Mucosa of gallbladder (tissue), 1 donor: ENCODE measurements at places on chromosomes 5 and 9. TPM values are rescaled to one million over a fixed set of nuclear protein-coding genes. Genes with fewer than 3 reads are reported as not detected.

GRCh38 chr5:176628406-176629228, 1.7 kb downstream of the SNCB start:
- no peak for DNase-seq

DNA sequence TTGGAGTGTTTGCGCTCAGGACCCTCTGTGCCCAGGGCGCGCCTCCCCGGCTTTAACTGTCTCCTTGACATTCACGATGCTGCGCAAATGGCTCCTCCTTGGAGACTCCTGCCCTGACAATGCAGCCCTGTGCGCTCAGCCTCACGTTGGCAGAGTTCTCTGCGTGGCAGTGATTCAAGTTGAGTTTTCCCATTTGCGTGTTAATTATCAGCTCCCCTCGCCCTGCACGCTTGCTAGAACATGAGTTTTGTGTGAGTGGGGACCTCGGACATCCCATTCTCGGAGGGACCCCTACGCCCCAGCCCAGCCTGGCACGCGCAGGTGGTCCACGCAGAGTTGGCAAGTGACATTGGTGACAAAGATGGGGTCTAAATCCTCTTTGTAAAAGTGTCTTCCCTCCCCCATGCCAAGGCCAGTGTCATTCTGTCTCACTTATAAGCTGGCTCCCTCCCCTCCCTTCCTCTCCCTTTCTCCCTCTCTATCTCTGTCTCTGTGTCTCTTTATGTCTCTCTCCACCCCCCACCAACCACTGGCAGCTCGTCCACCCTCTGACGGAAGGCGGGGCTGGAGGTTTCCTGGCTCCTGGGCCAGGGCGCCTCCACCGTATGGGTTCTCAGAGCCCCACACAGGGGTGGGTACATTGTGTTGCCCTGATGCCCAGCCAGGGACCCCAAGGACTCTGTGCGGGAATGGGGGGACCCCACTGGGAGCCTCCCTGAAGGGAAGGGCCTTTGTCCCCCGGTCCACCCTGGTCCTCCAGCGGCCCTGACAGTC, 169.3 kb downstream of the OLFM1 start:
- DNase-seq, result no peak

DNA sequence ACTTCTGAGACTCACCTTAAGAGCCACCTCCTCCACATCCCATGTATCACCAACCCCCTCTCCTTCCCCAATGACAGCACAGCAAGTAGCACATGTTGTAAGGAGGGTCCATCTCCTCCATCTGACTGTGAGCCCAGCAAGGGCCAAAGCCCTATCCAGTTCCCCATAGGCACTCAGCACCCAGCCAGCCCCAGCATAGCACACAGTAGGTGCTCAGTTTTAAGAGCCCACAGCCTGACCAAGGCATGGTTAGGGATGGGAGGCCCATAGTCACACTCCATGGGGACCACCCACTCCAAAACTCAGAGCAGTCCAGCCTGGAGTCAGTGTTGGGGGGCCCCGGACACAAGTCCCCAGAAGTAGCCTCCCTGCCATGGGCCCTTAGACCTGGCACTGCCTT, 205.7 kb downstream of the CDK5RAP2 start:
- DNase-seq, result no peak

GRCh38 chr9:98879963-98880310, 63.8 kb upstream of the COL15A1 start:
- no peak for DNase-seq

- no peak for DNase-seq
These were observed 110.0 kb downstream of the SLC28A3 start for GRCh38 chr9:84230355-84231145.

- no peak for DNase-seq
These were observed 232.1 kb upstream of the PIK3R1 start for GRCh38 chr5:67983251-67984110.

GRCh38 chr5:35876922-35877321, 20.2 kb downstream of the IL7R start:
- DNase-seq, result no peak

DNA sequence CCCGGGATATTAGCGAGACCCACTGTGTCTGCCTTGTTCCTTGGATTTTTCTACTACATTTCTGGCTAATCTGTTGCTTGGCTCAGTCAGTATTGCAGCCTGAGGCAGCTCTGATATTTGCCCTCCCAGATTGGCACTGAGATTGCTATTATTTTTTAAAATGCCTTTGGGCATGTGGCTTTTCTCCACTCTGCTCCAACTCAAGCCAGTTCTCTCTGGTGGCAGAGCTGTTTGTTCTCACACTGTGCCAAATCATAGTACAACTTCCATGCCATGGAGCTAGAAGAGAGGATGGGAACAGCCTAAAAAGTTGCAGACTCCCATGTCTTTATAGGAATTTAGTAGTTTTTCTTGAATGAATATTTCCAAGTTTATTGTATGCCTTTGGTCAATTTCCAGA, 155.9 kb upstream of the ATP10B start:
- DNase-seq, result peak; percentile 13

GRCh38 chr9:13728131-13728530, 448.6 kb upstream of the MPDZ start:
- DNase-seq, result no peak

DNA sequence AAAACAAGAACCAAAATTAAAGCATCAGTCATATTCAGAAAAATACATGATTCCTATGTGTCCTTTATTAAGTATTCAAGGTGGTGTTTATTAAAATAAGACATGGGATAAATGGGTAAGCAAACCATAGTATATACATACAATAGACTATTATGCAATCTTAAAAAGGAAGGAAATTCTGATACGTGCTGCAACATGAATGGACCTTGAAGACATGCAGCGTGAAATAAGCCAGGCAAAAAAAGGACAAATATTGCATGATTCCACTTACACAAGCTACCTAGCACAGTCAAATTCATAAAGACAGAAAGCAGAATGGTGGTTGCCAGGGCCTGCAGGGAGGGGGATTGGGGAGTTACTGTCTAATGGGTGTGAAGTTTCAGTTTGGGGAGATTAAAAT, 127.7 kb downstream of the DMAC1 start:
- no peak for DNase-seq

The SHC3 gene
- total RNA-seq, result 1.7 TPM

DNA sequence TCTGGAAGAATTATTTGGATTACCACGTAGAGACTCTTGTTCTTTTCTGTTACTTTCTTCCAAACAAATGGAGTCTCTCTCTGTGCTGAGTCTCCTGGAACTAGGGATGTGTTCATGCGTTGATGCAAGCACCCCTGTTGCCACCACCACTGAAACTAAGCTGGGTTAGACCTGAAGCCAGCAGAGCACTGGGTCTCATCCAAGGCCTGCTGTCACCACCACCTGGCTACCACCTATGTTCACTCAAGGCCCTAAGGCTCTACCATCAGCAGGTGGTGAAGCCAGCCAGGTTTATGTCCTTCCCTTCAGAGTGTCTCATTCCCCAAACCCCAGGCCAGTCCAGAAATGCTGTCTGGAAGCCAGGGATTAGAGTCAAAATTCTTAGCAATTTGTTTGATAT, 13.3 kb downstream of the RIC1 start:
- no peak for DNase-seq

The ANKRD18A gene
- 11.8 TPM for total RNA-seq

DNA sequence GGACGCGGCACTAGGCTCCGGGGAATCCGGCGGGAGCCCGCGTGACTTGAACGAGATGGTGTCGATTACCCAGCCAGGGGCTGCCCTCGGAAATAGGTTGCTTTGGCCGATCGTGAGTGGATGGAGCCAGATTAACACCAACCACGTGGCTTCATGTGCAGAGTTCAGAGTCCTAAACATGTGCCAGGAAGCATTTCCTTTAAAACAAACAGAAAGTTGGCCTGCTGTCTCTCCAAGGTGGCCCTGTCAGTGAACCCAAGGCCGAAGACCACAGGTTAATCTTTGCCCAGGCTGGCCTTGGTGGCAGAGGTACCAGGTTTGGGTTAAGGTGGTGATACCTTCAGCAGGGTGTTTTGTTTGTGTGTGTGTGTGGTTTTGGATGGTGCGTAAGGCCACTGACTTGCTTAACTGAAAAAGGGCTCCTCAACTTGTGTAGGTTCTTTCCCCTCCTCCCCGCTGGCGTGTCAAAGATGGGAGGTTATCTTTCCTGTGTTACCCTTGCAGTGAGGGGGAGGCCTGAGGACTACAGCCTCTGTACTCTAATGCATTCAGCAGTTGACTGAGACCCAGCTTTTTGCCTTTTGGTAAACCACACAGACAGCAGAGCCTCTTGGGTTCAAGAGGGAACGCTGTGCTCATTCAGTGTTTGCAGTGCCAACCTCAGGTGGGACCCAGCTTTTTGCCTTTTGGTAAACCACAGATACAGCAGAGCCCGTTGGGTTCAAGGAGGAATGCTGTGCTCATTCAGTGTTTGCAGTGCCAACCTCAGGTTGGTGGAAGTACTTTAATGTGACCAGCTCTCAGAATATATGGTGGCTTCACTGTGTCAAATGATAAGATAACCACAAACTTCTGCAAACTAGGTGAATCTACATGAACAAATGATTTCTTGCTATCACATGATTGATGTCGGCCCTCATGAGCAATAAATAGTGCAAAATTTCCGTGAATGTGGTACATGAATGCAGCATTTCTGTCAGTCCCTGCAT, 1.4 kb downstream of the IQGAP2 start:
- DNase-seq, result peak; percentile 91

The TAF1L gene
- total RNA-seq, result 0.03 TPM

- no peak for DNase-seq
These were observed 518 bp upstream of the FAM13B start for GRCh38 chr5:138033386-138033808.

DNA sequence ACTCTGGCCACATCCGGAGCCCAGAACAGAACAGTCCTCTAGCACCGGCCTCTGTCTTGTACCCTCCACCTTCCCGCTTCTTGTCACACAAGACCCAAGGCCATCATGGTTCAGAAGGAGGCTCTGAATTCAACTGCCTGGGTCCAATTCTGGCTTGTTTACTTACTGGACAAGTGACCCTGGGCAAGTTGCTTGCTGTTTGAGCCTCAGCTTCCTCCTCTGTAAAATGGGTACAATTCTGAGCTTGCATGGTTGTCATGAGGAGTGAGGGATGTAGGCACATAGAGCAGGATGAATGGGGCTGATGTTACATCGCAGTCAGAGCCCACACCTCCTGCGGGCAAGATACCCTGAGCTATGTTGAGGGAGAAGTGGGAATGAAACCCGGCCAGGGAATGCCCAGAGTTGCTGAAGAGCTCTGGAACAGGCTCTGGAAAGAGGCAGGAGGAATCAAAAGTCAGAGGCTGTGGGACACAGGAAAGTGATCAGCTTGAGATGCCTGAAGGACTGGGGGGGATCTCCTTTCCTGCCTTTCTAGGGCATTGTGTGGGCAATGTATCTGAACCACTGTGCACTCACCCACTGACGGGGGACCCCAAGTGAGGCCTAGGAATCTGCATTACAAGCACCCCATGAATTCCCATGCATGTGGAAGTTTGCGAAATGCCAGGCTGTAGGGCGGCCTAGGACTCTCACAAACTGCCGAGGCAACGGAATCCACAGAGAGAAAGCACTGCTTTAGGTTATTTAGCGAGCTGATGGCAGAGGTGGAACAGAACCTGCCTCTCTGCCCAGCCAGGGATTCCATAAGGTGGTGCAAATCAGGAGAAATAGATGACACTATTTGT, 29.4 kb upstream of the IL17B start:
- DNase-seq, result no peak

- DNase-seq, result no peak
These were observed 650 bp downstream of the ELP1 start for GRCh38 chr9:108933231-108933717.
